ENCODE measurements at places on chromosomes 13 and 19.

DNA sequence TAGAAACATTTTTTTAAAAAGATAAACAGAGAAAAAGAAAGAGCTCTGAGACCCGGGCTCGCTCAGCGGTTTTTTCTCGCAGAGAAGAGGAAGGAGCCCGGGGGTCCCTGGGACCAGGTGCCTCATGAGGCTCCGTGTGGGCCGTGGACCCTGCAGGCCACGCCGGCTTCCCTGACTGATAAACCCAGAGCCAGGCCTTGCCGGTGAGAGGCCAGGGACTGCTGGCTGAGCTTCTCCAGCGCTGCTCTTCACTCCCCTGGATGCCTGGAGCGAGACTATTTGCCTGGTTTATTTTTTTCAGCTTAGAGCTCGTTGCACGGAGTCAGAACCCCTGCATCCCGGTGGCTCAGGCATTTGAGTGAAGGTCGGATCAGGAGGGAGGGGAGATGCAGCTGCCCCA lies 53.4 kb upstream of the F7 start:
- no peak for DNase-seq

DNA sequence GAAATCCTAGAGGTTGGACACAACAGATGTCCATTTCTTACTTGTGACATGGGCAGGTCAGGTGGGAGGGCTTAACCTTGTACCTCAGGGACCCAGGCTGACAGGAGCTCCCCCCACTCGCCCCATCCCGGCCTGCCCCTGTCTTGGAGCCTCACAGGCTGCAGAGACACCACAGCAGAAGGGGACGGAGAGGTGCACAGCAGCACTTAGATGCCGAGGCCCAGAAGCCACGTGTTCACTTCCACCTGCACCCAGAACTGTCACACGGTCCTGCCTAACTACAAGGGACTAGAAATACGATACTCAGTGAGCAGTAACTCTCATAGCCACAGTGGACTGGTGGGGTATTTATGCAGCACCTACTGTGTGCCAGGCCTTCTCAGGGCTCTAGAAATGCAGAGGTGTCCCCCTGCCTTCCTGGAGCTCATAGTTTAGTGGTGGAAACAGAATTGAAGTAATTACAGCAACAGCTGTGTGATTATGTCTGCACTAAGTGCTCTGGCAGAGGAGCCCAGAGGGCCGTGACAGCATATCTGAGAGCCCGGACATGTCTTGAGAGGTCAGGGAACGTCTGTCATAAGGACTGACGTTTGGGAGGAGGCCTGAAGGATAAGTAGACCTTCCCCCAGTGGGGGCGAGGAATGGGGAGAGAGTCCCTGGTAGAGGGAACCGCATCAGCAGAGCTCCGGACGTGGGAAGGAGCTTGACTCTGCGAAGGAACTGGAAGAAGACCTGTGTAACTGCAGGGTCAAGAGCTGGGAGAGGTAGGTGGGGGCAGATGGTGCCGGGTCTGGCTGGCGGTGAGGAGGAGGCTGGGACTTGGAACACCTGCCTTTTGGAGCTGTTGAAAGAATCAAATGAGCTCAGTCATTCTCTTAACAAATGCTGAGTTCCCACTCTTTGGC lies 130.0 kb downstream of the SIPA1L3 start:
- DNase-seq, result no peak

GRCh38 chr19:5149508-5149907 lies 180.6 kb downstream of the KDM4B start:
- no peak for DNase-seq

- DNase-seq, result no peak
These were observed 6.3 kb downstream of the MAMSTR start for GRCh38 chr19:48713041-48713863.

DNA sequence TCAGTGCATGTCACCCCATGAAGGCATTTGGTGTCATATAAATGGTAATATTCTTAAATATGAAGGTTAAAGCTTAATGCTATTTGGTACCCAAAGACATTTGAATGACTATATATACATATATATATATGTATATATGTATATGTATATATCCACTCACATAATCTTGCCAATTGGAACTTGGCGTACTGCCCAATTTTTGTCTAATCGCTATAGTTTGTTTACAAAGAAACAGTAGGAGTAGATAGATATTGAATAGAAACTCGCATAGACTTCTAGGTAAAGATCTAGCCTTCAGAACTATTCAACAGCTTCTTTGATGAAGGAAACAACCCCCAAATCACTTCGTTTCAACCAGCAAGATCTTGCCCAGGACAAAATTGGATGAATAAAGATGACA lies 24.1 kb downstream of the KLF5 start:
- no peak for DNase-seq

DNA sequence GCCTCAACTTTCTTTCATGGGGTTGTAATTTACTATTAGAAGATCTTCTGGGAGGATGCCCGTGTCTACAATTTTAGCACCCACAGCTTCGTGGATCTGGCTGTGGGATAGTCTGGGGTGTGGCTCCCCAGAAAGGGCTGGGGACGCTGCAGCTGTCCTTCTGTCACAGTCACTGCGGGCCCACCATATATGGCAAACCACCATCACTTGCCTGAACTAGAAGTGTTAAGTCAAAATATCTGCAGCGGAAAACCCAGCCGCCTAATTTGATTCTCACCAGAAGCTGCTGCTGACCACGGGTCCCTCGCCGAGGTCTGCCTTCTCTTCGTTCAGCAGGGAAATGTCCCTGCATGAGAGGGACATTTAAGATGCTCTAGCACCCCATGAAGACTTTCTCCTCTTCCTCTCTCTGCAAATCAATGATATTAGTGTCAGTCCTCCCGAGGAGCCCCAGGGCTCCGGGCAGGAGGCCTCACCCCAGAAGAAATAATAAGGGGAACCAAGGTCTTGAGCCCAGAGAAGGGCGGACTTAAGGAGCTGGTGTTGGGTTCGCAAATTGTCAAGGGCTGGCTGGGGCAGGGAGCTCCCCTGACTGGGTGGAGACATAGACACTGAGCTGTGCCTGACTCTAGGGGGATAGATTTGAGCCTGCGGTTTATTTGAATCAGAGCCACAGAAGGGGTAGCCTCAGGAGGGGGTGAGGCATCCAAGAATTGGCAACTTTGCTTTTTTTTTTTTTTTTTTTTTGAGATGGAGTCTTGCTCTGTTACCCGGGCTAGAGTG lies 3.0 kb upstream of the MATK start:
- no peak for DNase-seq

DNA sequence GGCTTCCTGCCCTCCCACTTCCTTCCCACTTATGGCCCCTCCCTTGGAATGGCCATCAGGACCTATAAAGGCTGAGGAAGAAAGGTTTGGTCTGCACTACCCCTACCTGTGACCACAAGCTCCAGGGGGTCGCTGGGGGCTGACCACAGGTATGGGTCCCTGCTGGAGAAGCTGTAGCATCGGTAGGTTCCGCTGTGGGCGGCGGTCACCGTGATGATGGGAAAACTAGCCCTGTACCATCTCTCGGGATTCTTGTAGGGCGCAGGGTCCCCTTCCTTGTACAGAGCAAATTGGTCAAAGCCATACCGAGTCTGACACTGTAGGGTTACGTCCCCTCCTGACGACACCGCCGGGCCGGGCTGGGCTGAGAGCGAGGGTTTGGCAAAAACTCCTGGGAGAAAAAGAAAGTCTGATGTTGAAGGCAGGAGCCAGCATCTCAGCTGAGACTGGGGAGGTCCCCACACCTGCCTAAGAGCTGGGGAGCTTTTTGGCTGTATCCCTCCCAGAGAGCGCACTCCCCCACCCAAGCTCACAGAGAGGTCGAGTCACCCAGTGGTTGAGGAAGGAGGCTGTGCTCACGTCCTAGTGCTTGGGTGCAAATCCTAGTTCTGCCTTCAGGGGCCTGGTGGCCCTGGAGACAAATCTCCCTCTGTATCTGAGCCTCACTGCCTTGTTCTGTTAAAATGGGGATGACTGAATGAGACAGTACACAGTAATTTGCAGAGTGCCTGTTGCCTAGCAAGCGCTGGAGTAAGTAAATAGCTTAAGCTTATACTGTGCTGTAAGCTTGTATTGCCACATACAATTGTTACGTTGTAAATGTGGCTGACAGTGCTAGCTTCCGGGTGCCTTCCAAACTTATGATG lies 10.4 kb downstream of the GP6 start:
- DNase-seq, result no peak
